ENCODE measurements at places on chromosomes 13 and 19. TPM values are rescaled to one million over a fixed set of nuclear protein-coding genes. Genes with fewer than 3 reads are reported as not detected.

Gene MEIOSIN
- not detected for total RNA-seq

Gene ANKRD10
- 83.8 TPM for total RNA-seq

Gene PRRG2
- 4.2 TPM for total RNA-seq

Gene SLC7A10
- total RNA-seq, result not detected

Gene ATP1A3
- total RNA-seq, result not detected

Gene CEACAM20
- total RNA-seq, result not detected

Gene NALCN
- total RNA-seq, result 7.3 TPM

Gene ADM5
- 0.47 TPM for total RNA-seq

Gene MTMR6
- 23.7 TPM for total RNA-seq

Gene ZFP82
- total RNA-seq, result 5.5 TPM

Gene ZNF112
- total RNA-seq, result 6.1 TPM

Gene ICAM5
- 0.56 TPM for total RNA-seq

Gene TSHZ3
- total RNA-seq, result 3.6 TPM

Gene IFNL1
- total RNA-seq, result not detected

Gene HIPK4
- total RNA-seq, result under 0.01 TPM

Gene ADGRE1
- not detected for total RNA-seq

Gene TPTE2
- total RNA-seq, result not detected

Gene ZNF442
- 1.8 TPM for total RNA-seq

Gene ZNF559
- total RNA-seq, result 14.1 TPM

Gene KRTDAP
- not detected for total RNA-seq

Gene CAPN12
- total RNA-seq, result not detected

Gene THSD1
- 26.5 TPM for total RNA-seq

Gene PSPN
- 1.6 TPM for total RNA-seq

Gene TUBA3C
- not detected for total RNA-seq

Gene ZNF728
- total RNA-seq, result not detected

Gene C19orf38
- 0.28 TPM for total RNA-seq

Gene ADAMTSL5
- 0.18 TPM for total RNA-seq

Gene LGALS4
- total RNA-seq, result not detected

Gene ZNF581
- total RNA-seq, result 22.6 TPM

Gene LHB
- 0.19 TPM for total RNA-seq

Gene KIR2DL1
- not detected for total RNA-seq

Gene ZNF585A
- total RNA-seq, result 7.1 TPM

Gene AMH
- total RNA-seq, result 0.18 TPM

Gene WDR88
- not detected for total RNA-seq

Gene ZNF66
- total RNA-seq, result 1.2 TPM

Gene RASGRP4
- not detected for total RNA-seq

Gene IGFL1
- not detected for total RNA-seq

Gene NOTCH3
- 0.99 TPM for total RNA-seq

Gene CD37
- not detected for total RNA-seq

Gene CYP4F8
- not detected for total RNA-seq

Gene ATF5
- 2.7 TPM for total RNA-seq

Gene TRPC4
- total RNA-seq, result 8.3 TPM

Gene NCR1
- not detected for total RNA-seq
